ENCODE measurements at places on chromosomes 2 and 18. TPM values are rescaled to one million over a fixed set of nuclear protein-coding genes. Genes with fewer than 3 reads are reported as not detected.

ANKRD30BL gene
- total RNA-seq = 0.18 TPM

BMP10 gene
- total RNA-seq = not detected

DNA sequence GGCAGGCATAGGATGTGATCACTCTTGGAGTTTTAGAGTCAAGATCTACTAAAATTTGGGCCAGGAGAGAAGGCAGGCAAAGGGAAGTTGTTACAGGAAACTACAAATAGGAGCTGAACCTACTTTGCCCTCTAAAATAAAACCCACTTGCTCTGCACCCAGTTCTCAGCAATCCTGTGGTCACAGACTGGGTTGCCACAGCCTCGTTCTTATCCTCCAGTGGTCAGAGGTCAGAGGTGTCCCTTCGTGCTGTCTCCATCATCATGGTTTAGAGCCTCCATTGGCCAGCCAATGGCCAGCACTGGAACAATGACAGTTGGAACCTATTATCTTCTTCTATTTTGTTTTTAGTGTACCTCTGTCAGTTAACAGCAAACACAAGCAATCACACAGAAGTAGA, 90.7 kb upstream of the TNP1 start:
- no peaks in the 10 kb centered on the region for H3K36me3 ChIP-seq
- no peak overlapping the region for H3K4me3 ChIP-seq
- no peaks in the 10 kb centered on the region for H3K27me3 ChIP-seq
- H3K27ac ChIP-seq = no peak overlapping the region

- no peaks in the 10 kb centered on the region for H3K4me1 ChIP-seq
- no peaks in the 10 kb centered on the region for H3K36me3 ChIP-seq
- no peak for DNase-seq
- no peaks in the 10 kb centered on the region for H3K27me3 ChIP-seq
- H3K27ac ChIP-seq = no peak overlapping the region
These were observed 18.4 kb upstream of the TCF7L1 start for GRCh38 chr2:85114586-85115330.

DNA sequence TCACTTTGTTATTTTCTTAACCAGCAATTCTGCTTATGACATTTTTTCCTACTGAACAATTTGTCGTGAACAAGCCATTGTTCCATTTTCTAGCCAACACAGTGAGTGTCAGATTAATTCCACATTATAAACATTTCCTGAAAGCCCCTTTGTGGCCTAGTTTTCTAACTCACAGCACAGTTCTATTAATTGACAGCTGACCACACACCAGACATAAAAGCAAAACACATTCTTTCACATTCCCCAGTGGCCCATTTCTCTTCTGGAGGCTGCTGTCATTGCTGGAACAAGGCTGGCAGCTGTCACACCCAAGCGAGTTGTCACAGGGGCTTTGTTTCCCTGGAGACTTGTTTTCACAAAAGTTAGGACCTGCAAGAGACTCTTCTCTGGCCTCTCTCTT, 50.7 kb downstream of the RNF152 start:
- H3K36me3 ChIP-seq = peaks cover 96% of the 10 kb centered on the region
- H3K27ac ChIP-seq = peak overlapping the region; percentile 64
- H3K27me3 ChIP-seq = no peaks in the 10 kb centered on the region

GCG gene
- not detected for total RNA-seq

DNA sequence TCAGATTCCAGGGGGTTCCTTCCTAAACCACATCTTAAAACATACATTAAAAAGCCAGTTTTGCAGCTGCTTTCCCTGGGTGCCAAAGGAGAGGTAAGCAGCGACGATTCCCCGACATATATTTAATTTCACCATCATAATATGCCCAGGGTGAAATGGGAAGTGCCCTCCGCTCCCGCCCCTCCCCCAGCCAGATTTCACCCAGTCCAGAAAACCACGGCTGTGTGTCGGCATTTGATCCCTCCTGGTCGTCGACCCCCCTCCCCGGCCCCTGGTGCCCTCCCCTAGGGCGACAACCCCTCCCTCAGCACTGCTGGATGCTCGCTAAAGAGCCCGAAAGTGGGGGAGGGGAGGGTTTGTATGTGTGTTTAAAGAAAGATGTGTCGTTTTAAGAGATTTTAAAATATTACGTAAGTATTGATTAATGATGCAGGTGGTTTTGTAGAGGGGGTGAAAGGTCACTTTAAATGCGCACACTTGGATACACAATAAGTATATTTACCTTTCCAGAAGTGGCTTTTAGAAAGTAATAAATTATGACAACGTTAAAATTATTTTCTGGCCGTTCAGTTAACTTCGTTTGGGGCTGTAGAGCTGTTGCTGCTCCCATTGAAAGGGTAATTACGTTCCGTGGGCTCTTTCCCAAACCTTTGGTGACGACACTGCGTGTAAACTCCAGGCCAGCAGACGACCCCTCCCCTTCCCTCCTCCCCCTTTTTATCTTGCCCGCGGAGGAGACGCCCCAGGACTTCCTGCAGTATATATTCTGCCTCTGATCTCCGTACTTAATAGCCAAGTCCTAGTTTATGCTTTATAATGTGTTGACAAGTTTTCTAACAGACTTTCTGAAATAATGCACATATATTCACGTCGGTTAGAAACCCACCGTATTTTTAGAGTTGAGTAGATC, 3.4 kb upstream of the BCL11A start:
- no peak overlapping the region for H3K27ac ChIP-seq
- peak overlapping the region; percentile 86 for H3K4me3 ChIP-seq
- no peaks in the 10 kb centered on the region for H3K4me1 ChIP-seq
- peak; percentile 63 for DNase-seq

GRCh38 chr2:59206361-59206760, 965.2 kb upstream of the FANCL start:
- H3K27me3 ChIP-seq = no peaks in the 10 kb centered on the region
- H3K4me1 ChIP-seq = peaks cover 2% of the 10 kb centered on the region
- H3K27ac ChIP-seq = no peak overlapping the region
- no peak overlapping the region for H3K4me3 ChIP-seq
- H3K36me3 ChIP-seq = no peaks in the 10 kb centered on the region

GRCh38 chr2:133266926-133267590, 301.2 kb downstream of the NCKAP5 start:
- peak; percentile 66 for DNase-seq
- peaks cover 15% of the 10 kb centered on the region for H3K27me3 ChIP-seq
- H3K4me3 ChIP-seq = peak overlapping the region; percentile 82
- H3K27ac ChIP-seq = no peak overlapping the region

- H3K27me3 ChIP-seq = peaks cover 4% of the 10 kb centered on the region
- H3K36me3 ChIP-seq = no peaks in the 10 kb centered on the region
- no peak overlapping the region for H3K27ac ChIP-seq
These were observed 36.7 kb downstream of the THNSL2 start for GRCh38 chr2:88206665-88207347.

DNA sequence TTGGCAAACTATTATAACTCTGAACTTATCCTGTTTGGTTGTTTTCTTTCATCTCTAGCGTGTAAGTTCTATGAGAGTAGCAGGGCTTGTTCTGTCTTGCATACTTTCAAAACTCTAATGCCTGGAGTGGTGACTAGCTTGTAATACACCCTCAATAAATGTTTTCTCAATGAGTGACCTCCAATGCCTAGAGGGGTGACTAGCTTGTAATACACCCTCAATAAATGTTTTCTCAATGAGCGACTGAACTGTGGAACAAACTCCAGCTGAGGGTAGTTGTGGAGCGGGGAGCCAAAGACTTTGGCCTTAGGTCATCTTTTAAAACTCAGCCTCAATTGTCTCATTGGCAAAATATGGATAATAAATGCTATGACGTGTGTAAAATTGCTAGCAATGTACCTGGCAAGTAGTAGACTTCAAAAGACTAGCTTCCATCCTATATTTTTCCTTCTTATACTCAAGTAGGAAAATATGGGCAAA, 1.8 kb downstream of the GPD2 start:
- H3K27me3 ChIP-seq = no peaks in the 10 kb centered on the region
- DNase-seq = no peak
- H3K27ac ChIP-seq = no peak overlapping the region
- peak overlapping the region; percentile 84 for H3K4me3 ChIP-seq
- H3K36me3 ChIP-seq = no peaks in the 10 kb centered on the region
- peaks cover 5% of the 10 kb centered on the region for H3K4me1 ChIP-seq

- H3K27ac ChIP-seq = no peak overlapping the region
- DNase-seq = no peak
- no peaks in the 10 kb centered on the region for H3K27me3 ChIP-seq
- no peaks in the 10 kb centered on the region for H3K4me1 ChIP-seq
- H3K36me3 ChIP-seq = no peaks in the 10 kb centered on the region
- no peak overlapping the region for H3K4me3 ChIP-seq
These were observed 320.7 kb downstream of the MTX2 start for GRCh38 chr2:176589825-176590440.

DNA sequence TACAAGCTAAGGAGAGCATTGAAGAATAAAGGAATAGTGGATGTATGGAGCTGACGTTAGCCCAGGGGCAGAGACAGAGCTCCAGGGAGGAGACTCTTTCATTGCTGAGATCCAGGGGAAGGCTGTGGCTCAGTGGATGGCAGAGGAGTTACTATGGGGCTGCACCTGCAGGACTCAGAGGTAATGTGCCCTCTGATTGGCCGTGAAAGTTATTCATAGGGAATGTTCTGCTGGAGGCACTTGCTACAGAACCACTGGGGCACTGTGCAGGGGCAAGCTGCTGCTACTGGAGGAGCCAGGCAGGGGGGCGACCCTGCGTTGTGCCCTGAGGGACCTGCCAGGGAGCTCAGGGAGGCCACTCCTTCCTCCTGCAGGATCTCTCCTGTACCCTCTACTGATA, 199.2 kb downstream of the PTPRM start:
- H3K36me3 ChIP-seq = no peaks in the 10 kb centered on the region
- H3K4me1 ChIP-seq = peaks cover 20% of the 10 kb centered on the region
- peak; percentile 55 for DNase-seq
- no peak overlapping the region for H3K27ac ChIP-seq

DNA sequence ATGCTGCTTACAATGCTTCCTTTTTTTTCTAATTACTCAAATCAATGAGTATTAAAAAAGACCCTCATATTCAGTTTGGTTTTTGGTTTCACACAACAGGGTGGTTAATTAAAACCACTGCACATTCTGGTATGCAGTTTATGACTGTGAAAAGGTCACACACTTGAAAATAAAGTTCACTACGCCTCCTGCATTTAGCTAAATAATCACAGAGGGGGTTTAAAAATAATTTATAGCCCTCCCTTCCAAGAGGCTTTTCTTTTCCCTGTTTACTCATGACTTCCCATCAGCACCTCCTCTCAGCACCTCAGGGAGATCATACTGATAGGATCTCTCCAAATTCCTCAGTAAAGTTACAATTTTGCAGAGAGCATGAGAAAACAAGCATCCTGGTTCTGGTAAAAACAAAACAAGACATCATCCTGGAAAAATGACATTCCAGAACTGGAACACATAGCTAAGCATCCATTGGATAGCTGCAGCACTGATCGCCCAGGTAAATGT, 129.5 kb upstream of the TMEM200C start:
- no peaks in the 10 kb centered on the region for H3K36me3 ChIP-seq
- H3K4me3 ChIP-seq = no peak overlapping the region
- peaks cover 18% of the 10 kb centered on the region for H3K4me1 ChIP-seq
- no peak overlapping the region for H3K27ac ChIP-seq

- DNase-seq = no peak
- H3K4me3 ChIP-seq = no peak overlapping the region
- no peaks in the 10 kb centered on the region for H3K4me1 ChIP-seq
- H3K27me3 ChIP-seq = no peaks in the 10 kb centered on the region
- no peak overlapping the region for H3K27ac ChIP-seq
- no peaks in the 10 kb centered on the region for H3K36me3 ChIP-seq
These were observed 114.2 kb downstream of the SPIRE1 start for GRCh38 chr18:12543697-12544096.

- no peak overlapping the region for H3K27ac ChIP-seq
- H3K27me3 ChIP-seq = no peaks in the 10 kb centered on the region
- no peaks in the 10 kb centered on the region for H3K4me1 ChIP-seq
- no peaks in the 10 kb centered on the region for H3K36me3 ChIP-seq
These were observed 241.0 kb downstream of the FSIP2 start for GRCh38 chr2:185979546-185980071.

FHL2 gene
- 11.1 TPM for total RNA-seq

PER2 gene
- 34.7 TPM for total RNA-seq

DNA sequence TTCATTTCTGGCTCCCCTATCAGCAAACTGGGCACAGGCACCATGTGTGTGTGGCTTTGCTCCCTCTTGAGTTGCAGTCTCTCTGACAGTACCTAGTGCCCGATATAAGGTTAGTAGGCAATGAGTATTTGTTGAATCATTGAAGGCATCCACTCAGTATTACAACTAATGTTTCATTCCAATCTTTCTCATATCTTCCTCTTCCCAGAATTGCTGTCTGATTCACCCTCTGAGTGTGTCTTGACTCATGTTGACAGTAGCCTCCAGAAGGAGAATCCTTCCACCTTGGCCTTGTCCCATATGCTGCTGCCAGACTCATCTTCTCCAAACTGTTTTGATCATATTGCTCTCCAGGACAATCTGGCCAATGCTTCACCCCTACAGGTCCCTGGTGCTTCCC, 202.5 kb downstream of the LRRTM1 start:
- no peaks in the 10 kb centered on the region for H3K36me3 ChIP-seq
- H3K27ac ChIP-seq = no peak overlapping the region
- H3K27me3 ChIP-seq = no peaks in the 10 kb centered on the region
- no peaks in the 10 kb centered on the region for H3K4me1 ChIP-seq

BOLL gene
- total RNA-seq = not detected

GRCh38 chr18:76687304-76687962, 134.9 kb upstream of the ZNF236 start:
- no peaks in the 10 kb centered on the region for H3K36me3 ChIP-seq
- H3K4me3 ChIP-seq = no peak overlapping the region
- no peaks in the 10 kb centered on the region for H3K4me1 ChIP-seq

DNA sequence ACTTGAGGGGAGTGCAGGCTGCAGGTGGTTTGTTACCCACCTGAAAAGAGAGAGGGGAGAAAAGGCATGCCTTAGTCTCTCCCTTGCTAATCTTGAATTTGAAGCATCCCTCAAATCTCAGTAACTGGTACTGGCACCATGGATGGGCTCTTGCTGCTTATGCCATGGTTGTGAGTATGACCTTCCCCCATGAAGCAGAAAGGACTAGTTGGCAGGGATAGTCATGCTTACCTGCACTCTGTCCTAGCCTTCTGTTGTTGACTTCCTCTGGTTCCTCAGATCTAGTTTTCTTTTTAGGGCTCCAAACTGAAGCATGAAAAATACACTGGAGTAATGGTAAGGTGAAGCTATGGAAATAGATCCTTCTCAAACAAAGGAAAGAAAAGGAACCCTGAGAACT, 191.2 kb downstream of the SPAG16 start:
- no peaks in the 10 kb centered on the region for H3K27me3 ChIP-seq
- no peaks in the 10 kb centered on the region for H3K4me1 ChIP-seq
- no peak overlapping the region for H3K4me3 ChIP-seq
- no peak for DNase-seq
- no peaks in the 10 kb centered on the region for H3K36me3 ChIP-seq
- H3K27ac ChIP-seq = no peak overlapping the region
